ENCODE measurements at places on chromosomes 2 and 18.

DNA sequence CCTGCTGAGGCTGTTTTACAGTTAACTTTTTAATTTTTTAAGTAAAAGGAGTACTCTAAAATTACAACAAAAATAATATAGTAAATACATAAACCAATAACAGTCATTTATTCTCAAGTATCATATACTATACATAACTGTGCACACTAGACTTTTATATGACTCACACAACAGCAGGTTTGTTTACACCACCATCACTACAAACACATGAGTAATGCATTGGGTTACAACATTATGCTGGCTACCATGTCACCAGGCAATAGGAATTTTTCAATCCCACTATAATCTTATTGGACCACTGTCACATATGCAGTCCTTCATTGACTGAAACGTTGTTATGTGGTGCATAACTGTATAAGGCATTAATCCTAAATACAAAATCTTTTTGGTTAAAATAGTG is 42.5 kb downstream of the RASGRP3 start:
- no peak for DNase-seq

DNA sequence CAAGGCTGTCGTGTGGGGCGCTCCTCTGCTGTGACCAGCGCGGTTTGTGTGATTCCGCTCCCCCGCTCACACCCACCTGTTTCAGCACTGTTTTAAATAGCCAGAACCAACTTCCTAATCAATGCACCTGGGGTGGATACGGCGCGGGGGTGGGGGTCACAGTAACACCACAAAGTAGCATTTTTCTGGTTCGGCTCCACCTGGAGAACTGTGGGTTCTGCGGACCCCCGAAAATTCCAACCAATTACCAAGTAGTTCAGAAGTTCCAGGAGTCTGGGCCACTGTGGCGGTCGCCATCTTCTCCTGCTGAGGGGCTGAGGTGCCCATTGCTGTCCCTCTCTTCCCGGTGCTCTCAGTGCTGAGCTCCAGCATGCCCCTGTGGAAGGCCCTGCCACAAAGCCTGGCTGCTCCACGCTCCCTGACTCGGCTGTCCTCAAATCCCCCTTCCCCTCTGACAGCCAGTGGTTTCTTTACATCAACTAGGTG is 79.4 kb downstream of the GFPT1 start:
- DNase-seq = no peak

- no peak for DNase-seq
Measured at GRCh38 chr2:112597537-112598322, 13.3 kb downstream of the CHCHD5 start.

DNA sequence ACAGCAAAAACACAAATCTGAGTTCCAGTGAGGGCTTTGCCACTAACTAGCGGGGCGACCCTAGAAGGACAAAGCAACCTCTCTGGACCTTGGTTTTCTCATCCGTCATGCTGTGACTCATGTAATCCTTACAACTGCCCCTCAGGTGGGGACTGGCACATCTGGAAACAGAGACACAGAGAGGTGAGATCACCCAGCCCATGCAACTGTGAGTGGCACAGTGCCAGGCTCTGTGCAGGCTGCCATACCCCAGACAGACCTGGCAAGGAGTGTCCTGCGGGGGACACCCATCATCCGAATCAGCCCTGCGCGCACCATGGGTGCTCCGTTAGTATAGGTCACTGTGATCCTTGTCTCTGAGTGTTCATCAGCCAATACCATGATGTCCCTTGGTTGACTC is 198.3 kb downstream of the SMAD7 start:
- no peak for DNase-seq

DNA sequence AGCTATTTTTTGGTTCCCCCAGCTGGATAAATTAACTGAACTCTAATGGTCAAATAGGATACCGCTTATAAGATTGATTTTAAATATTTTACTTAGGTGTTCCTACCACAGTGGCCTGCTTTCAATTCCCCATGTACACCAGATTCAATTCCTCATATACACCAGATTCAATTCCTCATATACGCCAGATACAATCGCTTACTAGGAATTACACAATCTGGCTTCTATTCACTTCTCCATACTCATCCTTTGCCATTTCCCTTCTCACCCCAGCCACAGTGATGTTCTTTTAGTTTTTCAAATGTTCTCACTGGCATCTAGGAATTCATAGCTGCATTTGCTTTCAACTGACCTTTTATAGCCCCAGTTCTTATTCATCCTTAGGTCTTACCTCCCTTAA is 66.5 kb downstream of the SLC40A1 start:
- DNase-seq = no peak

GRCh38 chr2:144426355-144426754 is 93.6 kb downstream of the ZEB2 start:
- DNase-seq = no peak
